ENCODE measurements at places on chromosomes 7 and 10.

GRCh38 chr7:36315309-36315944 is 74.2 kb upstream of the ANLN start:
- DNase-seq: no peak

DNA sequence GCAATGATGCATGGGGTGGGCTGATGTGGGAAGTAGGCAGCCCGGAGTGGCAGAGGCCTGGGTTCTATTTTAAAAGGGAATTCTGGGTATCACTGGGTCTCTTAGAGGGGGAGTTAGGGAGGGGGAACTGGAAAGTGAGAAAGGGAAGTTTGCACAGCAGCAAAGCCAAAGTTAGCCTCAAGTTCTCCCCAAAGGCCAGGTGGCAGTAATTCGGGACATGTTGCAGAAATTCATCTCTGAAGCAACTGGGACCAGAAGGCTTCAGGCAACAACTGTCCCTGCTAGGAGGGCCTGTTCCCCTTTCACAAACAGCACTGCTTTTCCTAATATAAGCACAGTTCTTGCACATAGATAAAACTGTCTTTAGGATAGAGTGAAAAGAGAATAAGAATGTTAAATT is 67.4 kb downstream of the NOD1 start:
- DNase-seq: no peak

- no peak for DNase-seq
Measured at GRCh38 chr7:43902542-43903054, 3.8 kb downstream of the URGCP start.

DNA sequence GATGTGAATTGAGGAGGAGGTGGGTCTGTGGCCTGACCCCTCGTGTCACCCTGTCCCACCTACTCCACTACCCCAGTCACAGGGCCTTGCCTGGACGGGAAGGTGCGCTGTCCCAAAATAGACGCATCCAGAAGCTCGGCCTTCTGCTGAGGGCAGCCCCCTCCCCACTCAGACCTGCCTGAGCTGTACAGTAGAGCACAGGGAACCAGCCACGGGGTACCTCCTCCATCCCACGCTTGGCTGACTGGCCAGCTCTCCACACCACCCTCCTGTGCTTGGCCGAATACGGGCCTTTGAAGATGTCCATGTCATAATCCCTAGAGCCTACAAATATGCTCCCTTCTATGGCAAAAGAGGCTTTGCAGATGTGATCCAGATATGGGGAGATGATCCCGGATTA is 88.3 kb downstream of the CHST15 start:
- no peak for DNase-seq

DNA sequence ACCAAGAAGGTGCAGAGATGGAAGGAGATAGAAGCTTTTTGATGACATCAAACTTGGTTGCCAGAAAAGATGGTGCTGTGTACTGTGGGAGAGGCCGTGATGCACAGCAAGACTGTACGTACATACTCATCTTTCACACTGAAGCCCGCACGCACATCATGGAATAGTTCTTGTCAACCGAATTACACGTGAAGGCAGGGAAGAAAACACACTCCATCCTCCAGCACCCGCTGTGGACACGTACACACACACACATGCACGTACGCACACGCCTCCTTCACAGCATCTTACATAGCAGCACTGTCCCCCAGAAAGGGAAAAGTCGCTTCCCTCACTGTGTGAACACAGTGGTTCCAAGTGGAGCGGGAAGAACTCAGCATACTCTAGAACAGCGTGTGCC is 54.5 kb upstream of the DDC start:
- no peak for DNase-seq

DNA sequence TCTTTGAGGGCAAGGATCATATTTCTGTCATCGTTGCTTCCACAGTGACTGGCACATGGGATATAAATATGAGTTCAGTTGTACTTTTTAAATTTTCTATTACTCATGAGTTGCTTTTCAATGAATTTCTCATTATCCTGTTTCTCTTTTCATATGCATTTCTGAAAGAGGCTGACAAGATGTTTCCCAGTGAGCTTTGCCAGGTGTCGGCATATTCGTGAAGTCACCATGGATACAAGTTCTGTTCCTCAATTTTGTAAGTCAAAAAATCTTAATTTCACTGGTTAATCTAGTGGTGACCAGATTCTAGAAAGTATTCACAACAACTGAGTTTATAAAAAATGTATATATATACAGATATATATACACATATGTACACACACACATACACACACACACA is 55.7 kb upstream of the GNAI1 start:
- no peak for DNase-seq

DNA sequence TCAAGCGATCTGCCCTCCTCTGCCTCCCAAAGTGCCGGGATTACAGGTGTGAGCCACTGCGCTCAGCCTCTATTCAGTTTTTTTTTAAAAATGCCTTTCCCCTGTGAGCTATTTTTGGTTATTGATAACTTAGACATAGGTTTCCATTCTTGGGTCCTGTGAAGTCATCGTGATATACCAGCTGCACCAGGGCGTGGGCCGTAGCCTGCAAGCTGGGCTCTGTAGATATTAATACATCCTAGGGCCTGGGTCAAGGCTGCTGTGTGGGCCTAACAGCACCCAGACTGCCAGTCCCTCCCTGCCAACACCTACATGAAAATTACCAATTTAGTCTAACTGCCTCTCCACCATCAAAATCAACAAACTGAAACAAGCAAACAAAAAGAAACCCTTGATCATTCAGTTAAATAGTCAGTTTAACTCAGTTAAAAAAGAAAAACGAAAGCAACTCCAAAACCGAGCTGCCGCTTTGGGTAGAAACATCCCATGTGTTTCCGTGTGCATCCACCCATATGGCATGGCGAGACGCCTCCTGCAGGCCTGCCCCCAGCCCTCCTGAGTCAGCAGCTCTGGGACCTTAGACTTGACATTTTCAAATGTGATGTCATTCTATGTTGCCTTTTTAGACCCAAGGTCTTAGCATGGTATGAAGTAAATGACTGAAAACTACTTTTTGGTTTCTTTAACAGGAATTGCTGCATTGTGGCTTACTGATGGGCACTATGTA is 330.2 kb downstream of the GLRX3 start:
- DNase-seq: no peak

DNA sequence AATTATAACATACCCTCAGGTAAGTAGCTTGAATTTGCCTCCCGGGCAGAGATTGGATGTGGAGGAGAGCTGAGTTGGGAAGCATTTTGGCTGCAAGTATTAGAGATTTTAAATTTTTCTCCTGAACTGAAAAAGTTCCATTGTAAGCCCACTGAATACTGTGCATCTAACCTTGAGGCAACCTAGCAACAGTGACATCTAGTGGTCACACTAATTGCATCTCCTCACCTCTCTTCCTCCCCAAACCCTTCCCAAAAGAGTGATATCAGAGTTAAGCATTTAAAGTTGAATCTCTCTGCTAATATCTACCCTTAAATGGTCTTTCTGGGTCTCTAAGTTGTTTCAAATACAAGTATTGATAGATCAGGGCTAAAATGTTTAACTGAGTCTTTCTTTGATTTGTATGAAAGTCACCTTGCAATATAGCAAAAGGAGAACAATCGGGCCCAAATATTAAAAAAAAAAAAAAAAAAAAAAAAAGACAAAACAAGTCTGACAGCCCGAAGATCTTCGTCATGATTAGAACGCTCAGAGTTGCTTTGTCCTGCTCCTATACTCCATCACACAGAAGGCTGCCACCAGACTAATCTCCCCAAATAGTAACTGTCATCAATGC is 40.4 kb upstream of the DLX5 start:
- DNase-seq: no peak

DNA sequence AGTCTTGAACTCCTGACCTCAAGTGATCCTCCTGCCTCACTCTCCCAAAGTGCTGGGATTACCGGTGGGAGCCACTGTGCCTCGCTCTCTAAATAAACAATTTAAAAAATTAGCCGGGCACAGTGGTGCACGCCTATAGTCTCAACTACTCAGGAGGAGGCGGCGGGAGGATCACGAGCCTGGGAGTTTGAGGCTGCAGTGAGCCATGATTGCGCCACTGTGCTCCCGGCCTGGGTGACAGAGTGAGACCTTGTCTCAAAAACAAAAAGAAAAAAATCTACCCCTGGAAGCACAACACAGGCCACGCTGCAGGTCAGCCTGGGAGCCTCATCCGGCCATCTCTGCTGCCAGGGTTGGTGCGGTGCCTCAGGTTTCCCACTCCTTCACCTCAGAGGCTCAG is 3.8 kb upstream of the EIF3B start:
- no peak for DNase-seq

DNA sequence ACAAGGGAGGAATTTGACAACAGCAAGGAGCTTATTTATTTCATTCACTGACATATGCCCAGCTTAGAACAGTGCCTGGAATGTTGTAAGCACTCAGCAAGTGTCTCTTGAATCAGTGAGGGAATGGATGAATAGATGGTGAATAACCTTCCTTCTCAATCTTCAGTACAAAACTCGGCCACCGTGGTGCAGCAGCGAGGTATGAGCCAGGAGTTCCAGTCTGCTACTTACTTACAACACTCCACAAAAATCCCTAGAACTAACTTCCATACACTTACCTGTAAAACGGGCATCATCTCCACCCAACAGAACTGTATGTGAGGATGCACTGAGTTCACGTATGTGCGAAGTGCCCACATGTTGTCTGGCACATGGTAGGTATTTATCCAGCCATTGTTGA is 237.4 kb downstream of the WDR11 start:
- DNase-seq: no peak

GRCh38 chr7:35465791-35466336 is 212.0 kb upstream of the TBX20 start:
- no peak for DNase-seq

GRCh38 chr7:18927134-18927533 is 190.3 kb downstream of the TWIST1 start:
- DNase-seq: no peak

- DNase-seq: no peak
Measured at GRCh38 chr7:134640842-134641715, 5.6 kb upstream of the BPGM start.

GRCh38 chr10:78830976-78831375 is 237.8 kb upstream of the ZMIZ1 start:
- DNase-seq: no peak

DNA sequence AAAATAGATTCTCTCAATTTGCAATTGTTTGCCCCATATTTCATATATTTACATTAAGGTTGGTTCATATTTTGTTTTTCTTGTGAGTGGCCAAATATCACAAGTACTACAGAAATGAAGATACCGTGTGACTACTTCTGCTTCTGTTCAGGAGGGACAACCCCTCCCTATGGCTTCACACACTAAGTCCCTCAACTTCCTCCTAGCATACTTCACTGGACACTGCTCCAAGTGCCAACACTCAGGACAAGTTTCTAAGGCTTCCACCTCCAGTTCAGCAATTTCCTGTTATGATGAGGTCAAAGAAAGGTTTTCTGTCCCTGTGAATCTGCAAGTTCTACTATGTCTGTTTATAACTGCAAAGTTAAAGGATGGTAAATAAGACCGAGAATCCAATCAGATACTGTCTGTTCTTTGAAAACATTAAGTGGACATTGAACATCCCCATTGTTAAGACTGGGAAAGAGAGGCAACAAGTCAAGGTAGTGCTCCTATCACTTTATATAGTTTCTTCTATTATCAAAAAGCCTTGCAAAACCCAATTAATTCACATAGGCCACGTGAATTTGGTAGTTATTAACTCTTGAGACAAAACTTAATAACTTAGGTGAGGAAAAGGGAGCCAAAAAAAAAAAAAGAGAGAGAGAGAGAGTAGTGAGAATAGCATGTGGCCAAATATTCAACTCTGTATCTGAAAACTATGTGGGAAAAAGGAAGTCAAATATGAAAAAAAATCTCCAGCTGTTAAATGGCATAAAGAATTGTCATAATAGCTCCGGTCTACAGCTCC is 81.3 kb upstream of the DKK1 start:
- DNase-seq: no peak

DNA sequence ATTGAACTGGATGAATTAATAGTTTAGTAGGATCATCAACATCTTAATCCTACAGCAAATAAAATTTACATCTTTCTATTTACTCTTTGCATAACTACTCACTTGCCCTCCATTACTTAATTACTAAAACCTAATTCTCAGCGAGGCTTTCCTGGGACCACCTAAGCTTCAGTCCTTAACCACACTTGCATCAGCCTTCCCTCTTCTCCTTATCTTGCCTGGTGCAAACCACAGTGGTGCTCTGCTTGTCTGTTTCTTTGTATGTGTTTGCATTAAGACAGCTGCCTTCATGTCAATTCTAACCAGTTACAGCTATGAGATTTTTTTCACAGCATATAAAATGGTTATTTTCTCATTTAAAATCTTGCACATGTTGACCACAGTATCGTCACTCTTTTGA is 72.6 kb upstream of the ZNF92 start:
- no peak for DNase-seq

DNA sequence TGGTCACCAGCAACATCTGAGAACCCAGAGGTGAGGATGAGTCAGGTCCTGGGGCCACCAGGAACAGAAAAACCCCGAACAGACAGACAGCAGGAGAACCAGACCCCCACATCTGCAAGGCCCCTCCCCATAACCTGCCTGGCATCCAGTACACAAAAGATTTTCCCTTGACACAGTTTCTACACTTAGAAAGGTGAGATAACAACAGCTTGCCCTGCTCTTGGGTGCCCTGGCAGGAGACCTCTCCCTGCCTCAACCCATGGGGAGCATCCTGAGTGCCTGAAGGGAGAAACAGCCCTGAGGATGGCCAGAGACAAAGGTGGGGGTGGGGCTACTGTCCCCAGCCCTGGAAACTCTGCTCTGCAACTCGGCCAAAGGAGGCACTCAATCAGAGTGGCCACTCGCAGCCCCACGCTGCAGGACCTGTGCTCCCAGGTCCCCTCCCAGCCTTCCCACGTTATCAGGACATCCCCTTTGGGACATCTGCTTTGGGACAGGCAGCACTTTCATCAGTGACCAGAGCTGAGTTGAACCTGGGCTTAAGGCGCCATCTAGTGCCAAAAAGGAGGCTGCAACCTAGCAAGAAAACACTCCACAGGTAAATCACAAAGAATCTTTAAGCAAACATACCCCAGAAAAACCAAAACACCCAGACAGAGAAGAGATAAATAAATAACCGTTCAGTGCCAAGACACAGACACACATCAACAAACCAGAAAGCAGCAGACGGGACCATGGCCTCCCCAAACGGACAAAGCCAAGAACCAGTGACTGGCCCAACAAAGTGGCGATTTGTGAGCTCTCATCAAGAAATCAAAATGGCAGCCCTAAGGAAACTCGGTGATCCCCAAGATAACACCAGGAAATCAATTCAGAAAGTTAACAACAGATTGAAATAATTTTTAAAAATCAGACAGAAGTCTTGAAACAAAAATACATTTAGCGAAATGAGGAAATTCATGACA is 233.7 kb downstream of the PTPRN2 start:
- no peak for DNase-seq

GRCh38 chr7:139588632-139589031 is 65.1 kb downstream of the CLEC2L start:
- DNase-seq: no peak

DNA sequence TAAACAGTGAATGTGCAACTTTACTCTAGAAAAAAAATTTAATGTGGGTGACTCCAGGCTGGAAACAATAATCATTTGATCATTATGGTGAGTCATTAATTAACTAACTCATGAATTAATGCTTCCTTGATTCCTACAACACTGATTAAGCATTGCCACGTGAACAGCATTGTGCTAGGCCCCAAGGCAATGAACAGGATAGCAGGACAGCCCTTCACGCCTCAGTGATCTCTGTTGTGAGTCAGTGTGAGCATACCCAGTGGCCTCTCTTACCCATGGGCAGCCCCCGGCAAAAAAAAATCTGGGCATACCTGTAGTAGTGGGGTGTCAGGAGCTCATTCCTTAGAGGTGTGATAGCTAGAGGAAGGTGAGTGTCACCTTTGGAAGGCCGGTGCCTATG is 76.0 kb downstream of the DENND2A start:
- no peak for DNase-seq
